ENCODE measurements at places on chromosomes 2 and 18.

DNA sequence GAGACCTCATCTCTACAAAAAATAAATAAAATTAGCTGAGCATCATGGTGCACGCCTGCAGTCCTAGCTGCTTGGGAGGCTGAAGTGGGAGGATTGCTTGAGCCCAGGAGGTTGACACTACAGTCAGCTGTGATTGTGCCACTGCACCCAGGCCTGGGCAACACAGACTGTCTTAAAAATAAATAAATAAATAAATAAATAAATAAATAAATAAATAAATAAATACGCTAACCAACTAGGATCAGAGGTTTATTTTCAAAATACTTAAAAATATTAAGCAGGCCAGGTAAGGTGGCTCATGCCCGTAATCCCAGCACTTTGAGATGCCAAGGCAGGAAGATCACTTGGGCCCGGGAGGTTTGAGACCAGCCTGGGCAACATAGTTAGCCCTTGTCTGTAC lies 63.6 kb downstream of the KCNG3 start:
- no peak for DNase-seq

GRCh38 chr2:101123795-101124471 lies 27.2 kb downstream of the TBC1D8 start:
- DNase-seq: no peak

GRCh38 chr2:15363142-15363541 lies 198.0 kb downstream of the NBAS start:
- DNase-seq: no peak

DNA sequence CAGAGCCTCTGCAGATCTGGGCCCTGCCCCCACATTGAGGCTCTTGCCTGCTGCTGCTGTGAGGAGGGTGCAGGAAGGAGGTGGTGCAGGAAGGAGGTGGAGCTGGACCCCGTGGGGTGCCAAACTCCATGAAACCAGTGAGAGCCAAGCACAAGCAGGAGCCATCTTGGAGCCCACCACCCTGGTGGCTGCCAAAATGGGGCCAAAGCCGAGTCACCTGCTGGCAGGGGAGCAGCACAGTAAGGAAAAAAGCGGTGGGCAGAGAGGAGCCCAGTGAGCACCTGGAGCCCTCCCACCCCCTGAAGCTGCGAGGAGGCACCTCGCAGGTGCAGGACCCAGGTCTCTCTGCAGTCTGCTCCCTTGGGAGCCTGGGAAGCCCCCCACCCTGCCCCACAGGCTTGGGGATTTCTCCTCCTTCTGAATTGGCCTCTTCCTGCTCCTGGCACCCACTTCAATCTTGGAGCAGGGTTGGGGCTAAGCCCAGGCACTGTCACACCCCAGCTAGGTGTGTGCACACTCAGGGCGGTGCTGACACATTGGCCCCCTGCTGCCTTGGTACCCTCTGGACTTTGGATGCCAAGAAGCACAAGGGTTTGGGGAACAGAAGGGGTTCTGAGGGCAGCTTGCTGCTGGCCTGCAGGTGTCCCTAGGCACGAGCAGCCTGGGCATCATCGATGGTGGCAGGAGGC lies 245.4 kb upstream of the LRRTM4 start:
- no peak for DNase-seq

DNA sequence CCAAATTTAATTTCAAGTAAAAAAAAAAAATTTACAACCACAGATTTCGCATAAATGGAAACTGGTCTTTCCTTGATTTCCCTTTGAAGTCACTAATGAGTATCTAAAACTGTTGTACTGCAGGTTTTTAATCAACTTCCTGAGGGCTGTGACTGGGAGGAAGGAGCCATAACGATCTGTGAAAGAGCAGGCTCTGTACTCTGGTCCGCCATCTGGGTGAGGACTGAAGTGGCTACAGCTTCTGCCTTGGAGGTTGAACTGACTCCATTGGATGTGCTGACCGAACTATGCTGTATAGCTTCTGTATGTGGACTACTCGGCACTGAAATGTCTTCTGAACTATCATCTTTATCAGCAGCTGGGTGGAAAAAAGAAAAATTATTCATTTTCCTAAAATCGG lies 69.3 kb upstream of the CHN1 start:
- no peak for DNase-seq

DNA sequence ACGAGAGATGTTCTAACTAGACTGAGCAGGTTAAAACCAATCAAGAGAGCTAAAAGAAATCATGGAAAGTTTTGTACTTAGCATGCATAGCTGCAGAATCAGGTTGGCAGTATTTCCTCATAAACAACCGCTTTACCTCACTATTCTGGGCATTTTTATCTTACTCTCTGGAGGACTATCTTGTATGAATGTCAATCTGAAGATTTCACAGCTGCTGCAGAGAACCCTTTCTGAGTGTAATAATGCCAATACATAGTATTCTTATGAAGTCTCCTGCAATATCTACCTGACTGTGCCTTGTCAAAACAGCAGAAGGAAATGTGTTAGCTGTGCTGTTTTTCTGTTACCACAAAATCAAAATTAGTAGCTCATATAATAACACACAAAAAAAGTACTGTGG lies 705.9 kb upstream of the FSHR start:
- DNase-seq: no peak

DNA sequence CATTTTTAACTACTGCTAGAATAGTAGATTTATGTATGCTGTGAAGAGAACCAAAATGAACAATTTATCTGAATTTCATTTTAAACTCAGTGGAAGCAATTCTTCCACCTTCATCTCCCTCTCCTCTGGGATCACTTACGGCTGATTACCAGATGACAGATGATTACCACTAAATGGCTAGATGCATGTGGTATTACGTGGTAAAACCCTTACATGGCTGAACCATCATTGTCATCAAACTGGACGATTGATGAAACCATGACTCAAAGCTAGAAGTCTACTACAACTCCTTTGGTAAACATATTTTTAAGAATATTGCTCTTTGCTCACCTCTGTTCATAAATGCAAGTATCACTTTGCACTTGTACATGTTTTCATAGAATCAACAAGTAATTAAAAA lies 48.5 kb upstream of the DOCK10 start:
- DNase-seq: no peak

DNA sequence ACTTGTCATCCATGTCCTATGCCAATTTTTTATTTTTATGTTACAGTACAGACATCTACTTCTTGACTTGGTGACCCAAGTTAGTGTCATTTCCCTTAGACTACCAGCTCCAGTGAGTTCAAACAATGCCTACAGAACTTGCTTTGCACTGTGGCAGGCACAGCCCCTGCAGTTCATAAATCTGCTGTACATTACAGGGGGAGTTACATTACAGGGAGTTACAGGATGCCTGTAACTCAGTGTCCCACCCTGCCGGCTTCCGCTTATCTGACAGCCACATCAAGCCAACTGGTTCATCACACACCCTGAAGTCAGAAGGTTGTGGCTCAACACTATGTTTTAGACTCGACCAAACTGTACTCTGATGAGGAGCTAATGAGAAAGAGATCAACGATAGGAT lies 7.8 kb upstream of the NPAS2 start:
- DNase-seq: no peak

DNA sequence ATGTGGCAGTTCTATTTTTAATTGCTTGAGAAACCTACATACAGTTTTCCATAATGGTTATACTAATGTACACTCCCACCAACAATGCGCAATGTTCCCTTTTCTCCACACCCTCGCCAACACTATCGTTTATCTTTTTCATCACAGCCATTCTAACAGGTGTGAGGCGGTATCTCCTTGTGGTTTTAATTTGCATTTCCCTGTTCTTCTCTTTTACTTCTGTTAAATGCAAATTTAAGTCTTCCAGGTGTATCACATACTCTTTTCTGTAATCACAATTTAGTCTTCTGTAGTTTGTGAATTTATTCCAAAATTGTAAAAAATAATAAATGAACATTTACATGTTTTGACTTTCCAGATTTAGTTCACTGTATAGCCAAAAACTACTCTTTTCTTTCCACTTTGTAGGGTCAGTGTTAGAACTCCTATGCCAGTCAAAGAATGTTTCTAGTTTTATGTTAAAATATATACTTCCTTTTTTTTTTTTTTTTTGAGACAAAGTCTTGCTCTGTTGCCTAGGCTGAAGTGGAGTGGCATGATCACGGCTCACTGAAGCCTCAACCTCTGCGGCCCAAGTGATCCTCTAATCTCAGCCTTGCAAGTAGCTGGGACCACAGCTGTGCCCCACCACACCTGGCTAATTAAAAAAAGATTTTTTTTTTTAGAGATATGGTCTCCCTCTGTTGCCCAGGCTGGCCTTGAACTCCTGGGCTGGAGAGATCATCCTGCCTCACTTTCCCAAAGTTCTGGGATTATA lies 15.4 kb upstream of the ACYP2 start:
- no peak for DNase-seq

GRCh38 chr18:31901063-31901462 lies 41.9 kb downstream of the TRAPPC8 start:
- no peak for DNase-seq

DNA sequence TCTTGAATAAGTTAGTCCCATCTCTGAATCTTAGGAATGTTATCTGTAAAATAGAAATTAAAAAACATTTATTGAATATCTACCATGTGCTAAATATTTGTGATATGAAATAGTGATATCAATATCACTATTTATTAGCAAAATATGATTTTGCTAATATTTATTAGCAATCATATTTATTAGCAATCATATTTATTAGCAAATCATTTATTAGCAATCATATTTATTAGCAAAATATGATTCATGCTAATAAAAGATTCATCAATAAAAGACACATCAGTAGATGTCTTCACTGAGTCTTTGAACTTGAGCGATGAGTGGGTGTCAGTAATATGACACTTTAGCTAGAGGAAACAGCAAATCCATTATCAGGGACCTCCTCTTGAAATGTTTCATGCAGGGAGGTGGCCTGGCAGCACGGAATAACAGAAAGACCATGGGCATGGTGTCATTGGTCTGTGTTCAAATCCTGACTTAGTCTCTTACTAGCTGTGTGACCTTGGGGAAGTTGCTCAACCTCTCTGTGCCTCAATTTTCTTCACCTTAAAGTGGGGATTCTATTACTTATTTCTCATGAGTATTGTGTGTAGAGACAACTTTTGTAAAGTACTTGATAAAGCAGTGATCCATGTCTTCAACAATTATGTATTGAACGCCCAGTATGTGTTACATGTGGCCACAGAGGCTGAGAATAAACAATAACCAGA lies 456.2 kb upstream of the MEX3C start:
- no peak for DNase-seq

DNA sequence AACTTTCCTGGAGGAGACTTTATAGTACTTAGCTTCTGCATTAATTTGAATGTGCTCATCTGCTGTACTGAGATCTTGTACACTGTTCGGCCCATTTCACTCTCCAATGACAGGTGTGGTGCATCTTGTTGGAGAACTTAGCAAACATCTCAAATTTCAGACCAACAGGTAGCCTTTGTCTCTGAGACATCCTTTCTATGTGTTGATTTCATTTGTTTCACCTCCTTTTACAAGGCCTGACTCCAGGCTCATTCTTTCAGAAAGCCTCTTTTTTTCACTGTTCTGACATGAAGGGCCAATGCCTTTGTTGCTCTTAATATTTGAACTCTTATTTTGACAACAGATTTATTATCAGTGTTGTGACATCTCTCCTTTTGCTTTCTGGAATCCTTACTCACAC lies 271.8 kb upstream of the FANCL start:
- no peak for DNase-seq

DNA sequence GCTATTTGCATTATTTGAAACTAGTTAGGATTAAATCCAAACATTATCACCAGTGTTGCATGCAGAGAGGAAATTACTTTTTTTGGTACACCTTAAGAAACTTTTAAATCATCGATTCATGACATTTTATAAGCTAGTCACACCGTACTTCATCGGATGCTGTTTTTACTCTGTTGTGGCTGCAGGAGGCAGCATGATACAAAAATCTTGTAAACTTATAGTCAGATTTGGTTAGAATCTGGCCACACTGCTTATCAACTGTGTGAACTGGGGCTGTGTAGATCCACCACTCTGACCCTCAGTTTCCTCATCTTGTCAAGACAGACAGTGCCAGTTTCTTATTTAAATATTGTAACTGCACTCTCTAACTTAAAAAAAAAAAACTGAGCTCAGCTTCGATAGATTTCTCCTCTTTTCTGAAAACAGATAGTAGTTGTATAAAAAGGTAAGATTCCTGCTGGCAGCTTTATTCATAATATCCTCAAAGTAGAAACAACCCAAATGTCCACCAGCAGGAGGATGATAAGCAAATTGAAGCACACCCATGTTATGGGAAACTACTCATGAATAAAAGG lies 77.8 kb downstream of the RAPGEF4 start:
- DNase-seq: no peak

DNA sequence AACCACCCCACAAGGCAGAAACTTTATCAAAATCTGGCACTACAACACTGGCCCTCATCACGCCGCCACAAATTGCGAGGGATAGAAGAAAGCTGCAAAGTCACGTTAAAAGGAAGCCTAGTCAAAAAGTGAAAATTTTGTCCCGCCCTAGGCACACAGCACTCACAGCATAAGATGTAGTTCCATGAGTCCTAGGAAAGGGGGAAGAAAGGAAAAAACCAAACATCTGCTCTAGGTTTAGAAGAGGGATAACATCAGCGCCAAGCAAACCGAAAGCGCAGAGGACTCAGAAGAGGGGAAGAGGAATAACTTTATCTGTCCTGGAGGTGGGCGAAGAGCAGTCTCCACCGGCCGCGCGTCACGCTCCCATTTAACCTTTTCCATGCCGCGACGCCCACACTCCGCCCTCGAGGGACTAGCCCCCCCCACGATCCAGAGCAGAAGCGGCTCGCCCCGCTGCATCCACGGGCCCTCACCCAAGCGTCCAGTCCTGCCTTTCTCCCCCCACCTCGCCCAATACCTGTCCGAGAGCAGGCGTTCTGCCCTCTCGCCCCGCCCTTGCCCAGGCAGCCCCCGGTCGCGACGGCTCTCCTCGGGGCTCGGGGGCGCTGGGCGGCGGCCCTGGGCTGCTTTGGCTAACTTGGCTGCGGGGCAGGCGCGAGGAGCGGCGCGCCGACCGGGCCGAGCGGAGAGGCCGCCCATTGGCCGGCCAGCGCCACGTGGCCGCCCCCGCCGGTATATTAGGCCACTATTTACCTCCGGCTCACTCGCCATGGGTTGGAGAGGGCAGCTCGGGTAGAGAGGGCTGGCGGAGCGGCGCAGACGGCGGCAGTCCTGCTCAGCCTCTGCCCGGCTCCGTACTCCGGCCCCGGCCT lies at the start of gene HOXD1:
Gene HOXD1 (plus strand): TSS at position 770 of the 875 bp plus-strand sequence. CDS start 134 bp downstream, outside the sequence.
- DNase-seq: no peak

- DNase-seq: no peak
These were observed 319.6 kb downstream of the PIK3C3 start for GRCh38 chr18:42274488-42275137.

DNA sequence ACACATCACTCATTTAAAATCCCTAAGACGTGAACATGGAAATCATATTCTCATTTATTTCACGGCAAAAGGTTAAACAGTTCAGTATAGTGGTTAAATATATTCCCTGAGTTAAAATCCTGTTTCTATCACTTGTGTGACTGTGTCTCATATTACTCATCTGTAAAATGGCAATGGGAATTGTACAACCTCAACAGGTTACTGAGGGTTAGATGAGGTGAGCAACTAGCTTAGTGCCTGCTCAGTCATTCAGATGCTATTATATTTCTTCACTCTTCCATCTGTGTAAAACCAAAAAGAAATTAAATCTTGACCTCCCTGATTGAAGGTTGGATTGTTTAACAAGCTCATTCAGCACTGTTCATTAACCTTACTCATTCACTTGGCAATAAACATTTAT lies 212.4 kb upstream of the STK17B start:
- DNase-seq: no peak
